ENCODE measurements at places on chromosomes 5 and 9.

GRCh38 chr5:126339215-126339805, 83.9 kb upstream of the GRAMD2B start:
- no peak for DNase-seq

- no peak for DNase-seq
These were observed 78.4 kb downstream of the NDFIP1 start for GRCh38 chr5:142186857-142187594.

- no peak for DNase-seq
These were observed 2.5 kb upstream of the BASP1 start for GRCh38 chr5:17214893-17215292.

GRCh38 chr9:100465274-100465673, 7.7 kb upstream of the TMEFF1 start:
- no peak for DNase-seq

DNA sequence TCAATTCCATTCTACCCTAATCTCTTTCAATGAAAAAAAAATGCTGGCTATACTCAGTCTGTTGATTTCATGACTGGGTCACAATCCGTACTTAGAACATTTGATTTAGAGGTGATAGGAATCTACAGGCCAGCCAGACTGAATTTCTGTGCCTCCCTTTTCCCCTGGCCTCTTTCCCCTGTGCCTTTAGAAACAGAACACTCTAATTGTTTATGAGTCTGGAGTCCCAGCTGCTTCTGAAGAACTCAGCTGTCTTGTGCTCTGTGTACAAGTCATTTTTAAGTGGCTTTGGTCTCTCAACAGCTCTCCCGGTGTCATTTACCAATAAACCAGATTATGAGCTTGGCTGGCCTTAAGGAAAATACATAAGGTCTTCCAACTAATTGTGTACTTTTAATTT, 94.1 kb upstream of the ITGA2 start:
- no peak for DNase-seq

GRCh38 chr5:59500014-59500413, 393.5 kb downstream of the PDE4D start:
- no peak for DNase-seq

DNA sequence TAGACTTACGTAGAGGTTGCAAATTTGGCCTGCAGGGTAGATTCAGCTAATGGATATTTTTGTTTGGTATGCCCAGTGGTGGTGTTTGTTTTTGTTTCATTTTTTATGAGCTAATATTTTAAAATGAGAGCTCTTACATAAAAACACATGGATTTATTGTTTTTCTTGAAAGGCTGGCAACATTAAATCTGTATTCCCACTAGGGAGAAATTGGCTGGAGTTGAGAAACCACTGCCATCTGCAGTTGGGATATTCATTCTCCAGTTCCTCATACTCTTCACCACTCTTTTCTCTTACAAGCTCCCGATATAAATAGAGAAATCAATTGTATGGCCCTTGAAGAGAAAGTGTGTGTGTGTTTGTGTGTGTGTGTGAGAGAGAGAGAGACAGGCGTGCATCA, 143.3 kb downstream of the ALDH1A1 start:
- DNase-seq, result no peak

DNA sequence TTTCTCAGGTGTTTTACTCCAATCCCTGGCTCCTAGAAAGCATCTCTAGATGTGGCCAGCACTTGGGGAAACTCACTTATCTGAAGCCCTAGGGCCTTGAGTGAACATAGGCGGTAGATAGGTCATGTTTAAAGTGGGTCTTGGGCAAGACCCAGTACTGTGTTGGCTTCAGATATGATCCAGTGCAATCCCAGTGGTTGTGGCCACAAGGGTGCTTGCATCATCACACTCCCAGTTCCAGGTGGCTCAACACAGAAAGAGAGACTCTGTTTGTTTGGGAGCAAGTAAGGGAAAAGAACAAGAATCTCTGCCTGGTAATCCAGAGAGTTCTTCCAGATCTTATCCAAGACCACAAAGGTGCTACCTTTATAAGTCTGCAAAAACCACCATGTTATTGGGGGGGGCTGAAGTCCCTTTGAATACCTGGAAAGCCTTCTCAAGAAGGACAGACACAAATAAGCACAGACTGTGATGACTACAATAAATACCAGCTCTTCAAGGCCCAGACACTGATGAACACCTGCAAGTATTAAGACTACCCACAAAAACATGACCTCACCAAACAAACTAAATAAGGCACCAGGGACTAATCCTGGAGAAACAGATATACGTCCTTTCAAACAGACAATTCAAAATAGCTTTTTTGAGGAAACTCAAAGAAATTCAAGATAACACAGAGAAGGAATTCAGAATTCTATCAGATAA, 114.7 kb downstream of the LURAP1L start:
- DNase-seq, result no peak

GRCh38 chr9:2722715-2723114, 5.4 kb downstream of the KCNV2 start:
- DNase-seq, result no peak

- no peak for DNase-seq
These were observed 28.8 kb downstream of the TTC39B start for GRCh38 chr9:15278091-15278687.

DNA sequence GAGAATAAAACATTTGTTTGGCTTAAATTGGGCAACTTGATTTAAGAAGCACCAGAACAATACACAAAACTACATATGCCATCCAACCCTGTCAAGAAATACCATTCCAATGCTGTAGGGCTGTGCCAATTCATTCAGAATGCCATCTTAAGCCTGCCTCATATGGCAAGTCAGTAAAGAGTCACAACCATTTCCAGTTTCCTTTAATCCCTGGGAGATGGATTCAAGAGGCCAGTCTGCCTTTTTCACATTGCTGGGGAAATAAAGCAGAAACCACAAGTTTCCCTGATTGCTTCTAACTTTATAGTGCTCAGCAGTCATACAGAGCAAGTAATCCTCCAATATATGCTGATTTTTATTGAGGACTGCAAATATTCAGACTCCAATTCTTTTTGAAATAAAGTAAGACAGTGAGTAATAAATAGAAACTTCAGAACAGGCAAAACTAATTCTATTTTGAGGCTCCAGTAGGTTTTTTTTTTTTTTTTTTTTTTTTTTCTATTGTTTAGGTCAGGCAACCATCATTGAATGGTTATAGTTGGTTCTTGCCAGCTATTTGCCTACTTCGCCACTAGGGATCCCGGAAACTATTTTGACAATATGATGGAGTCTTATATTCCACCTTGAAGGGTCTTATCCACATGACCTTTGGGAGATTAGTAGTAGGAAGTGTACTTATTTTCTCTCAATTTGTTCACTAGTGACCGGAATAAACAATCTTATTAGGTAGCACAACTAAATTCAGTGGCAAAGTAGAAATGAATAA, 400.9 kb upstream of the MEF2C start:
- no peak for DNase-seq

DNA sequence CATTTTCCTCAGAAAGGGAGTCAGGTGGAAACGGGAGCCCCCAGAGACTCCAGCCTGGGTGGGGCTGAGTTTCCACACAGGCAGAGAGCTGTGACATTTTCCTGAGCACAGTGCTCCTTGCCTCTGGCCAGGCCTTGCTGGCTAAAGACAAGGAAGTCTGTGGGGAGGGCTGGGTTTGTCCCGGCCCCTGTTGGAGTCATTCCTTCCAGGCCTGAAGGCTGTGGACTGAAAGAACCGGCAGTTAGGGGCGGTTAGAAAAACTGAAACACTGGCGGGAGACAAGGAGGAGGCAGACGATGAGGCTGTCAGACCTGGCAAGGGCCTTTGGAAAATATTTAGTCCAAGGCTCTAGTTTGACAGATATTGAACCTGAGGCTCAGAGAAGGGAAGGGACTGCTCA, 29.9 kb downstream of the COL15A1 start:
- no peak for DNase-seq

- no peak for DNase-seq
These were observed 313.9 kb downstream of the TLE1 start for GRCh38 chr9:81375187-81376100.

GRCh38 chr9:4755026-4755609, 14.1 kb upstream of the AK3 start:
- DNase-seq, result no peak

DNA sequence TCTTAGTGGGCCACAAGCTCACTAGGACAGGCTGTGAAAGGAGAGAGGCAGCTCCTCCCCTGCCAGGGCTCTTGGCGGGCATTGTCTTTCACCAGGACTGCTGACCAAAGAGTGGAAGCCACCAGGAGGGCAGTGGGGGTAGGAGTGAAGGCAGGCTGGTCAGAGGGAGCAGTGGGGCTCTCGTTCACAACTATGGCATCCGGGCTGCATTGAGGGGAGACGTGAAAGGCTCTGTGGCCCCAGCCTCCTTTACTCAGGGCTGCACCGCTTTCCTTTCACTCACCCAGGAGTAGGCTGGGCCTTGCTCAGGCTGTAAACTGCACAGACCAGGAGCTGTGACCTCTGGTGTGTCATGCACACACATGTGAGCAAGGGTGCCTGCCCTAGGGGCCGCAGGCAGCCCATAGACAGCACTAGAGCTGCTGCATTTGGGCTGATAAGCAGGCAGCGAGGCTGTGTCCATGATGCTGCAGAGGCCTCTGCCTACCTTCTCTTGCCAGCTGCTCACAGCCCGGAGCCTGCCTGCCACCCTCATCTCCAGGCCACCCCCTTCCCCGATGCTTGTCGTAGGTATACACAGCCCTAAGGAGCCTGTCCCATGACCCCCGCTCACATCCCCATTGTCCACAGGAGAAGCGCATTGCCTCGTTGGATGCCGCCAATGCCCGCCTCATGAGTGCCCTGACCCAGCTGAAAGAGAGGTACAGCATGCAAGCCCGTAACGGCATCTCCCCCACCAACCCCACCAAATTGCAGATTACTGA, 130.4 kb downstream of the DAB2IP start:
- DNase-seq, result no peak

DNA sequence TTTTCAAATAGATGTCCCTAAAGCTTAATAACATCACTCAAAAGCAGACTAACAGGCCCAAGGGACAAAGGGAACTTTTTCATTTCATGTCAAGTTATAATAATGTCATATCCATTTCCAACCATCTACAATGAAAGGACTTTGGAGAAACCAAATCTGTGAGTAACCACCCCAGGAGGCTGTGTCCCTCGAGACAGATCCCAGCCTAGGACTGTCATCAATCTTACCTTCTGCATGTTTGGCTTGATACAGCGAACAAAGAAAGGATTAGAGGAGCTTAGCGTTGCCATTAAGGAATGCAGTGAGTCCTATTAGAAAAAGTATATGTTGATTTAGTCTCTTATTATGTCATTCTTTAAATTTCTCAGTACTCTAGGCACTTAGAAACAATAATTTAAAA, 137.8 kb upstream of the RETREG1 start:
- DNase-seq, result no peak

GRCh38 chr5:127838661-127839060, 135.5 kb downstream of the CCDC192 start:
- DNase-seq, result no peak

GRCh38 chr9:70772601-70773000, 348.8 kb downstream of the TRPM3 start:
- DNase-seq, result no peak

DNA sequence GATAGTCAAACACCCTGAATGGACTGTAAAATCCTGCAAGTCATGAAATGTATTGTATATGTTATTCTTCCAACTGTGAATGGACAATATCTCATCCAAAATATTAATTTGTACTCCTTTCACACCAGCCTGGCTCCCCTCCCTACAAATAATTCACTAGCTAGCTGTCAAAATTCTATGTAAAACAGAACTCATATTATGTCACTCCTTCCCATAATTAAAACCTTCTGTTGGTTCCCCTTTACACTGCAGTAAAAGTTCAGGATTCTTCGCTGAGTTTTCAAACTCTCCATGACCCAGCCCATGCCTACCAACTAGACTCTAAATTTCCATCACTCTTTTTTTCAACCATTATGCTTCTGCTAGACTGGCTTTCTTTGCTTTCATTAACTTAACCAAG, 857.1 kb downstream of the TAF11L14 start:
- DNase-seq, result no peak

GRCh38 chr9:92807757-92808725, 43.4 kb upstream of the BICD2 start:
- DNase-seq, result no peak

- DNase-seq, result no peak
These were observed 592.9 kb downstream of the ZNF608 start for GRCh38 chr5:124153588-124153987.

- DNase-seq, result no peak
These were observed 45.4 kb downstream of the SEMA4D start for GRCh38 chr9:89452561-89452960.

- no peak for DNase-seq
These were observed 26.0 kb downstream of the GARNL3 start for GRCh38 chr9:127290561-127291065.

GRCh38 chr5:107607671-107608345, 62.9 kb downstream of the EFNA5 start:
- DNase-seq, result no peak

GRCh38 chr9:129945314-129945713, 97.7 kb downstream of the FNBP1 start:
- DNase-seq, result no peak

- DNase-seq, result peak; percentile 65
These were observed 603 bp downstream of the PPIP5K2 start for GRCh38 chr5:103120607-103121200.

DNA sequence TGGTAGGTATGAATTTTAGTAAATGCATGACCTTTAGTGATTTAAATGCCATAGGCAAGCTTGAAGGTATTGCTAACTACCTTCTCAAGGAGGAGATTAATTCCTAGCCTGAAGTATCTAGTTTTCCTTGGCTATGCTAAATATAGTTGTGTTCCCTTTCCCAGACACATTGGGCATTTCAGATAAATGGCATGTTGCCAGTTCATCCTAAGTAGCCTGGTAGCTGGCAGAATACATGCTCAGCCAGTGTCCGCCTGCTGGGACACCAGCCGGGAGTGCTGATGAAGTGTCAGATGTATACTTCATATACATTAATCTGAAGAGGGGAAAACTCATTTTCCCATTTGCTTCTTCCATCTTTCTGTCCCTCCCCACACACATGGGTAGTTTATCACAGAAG, 196.9 kb downstream of the MAST4 start:
- DNase-seq, result no peak

DNA sequence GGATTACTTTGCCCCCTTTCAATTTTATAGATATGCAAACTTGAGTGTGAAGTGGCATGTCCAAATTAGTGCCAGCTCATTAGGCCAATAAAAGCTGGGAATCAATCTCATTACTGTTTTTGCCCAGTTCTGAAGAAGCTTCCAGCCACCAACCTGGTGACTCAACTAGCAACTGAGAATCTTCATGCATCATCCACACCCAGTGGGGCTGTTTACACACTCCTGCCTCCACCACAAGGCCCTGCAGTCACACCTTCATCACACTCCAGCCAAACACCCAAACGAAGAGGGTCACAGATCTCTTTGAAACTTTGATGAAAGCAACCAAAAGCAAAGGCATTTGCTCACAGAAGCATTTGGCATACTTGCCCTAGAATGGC, 41.3 kb upstream of the S1PR3 start:
- no peak for DNase-seq

DNA sequence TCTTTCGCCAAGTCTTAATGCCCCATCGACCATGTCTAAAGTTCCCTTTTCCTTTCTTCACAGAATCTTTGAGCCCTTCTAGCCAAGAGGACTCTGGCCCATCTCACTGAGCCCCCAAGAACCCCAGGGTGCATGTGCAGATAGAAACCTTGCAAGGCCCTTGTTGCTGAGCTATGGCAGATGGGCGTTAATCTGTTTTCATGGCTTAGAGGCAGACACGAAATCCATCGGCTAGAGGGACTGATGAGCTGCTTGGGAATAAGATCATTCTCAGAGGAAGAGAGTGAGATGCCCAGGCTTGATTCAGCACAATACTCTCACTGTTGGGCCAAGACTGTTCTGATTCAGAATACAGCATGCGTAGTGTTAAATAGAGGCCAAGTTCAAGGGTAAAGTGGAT, 262.5 kb upstream of the C9orf72 start:
- no peak for DNase-seq

- DNase-seq, result no peak
These were observed 140.8 kb downstream of the PRR16 start for GRCh38 chr5:120604884-120605283.

All from left forelimb (tissue), 1 donor.